ENCODE measurements at places on chromosomes 16 and 17.

GRCh38 chr16:56421313-56421712 is 4.0 kb downstream of the AMFR start:
- DNase-seq = no peak

GRCh38 chr17:37068266-37068665 is 119.5 kb downstream of the AATF start:
- DNase-seq = peak; percentile 62

- DNase-seq = no peak
Measured at GRCh38 chr17:7403043-7403726, 712 bp downstream of the TMEM256 start.

- no peak for DNase-seq
Measured at GRCh38 chr17:58375811-58376210, 23.8 kb upstream of the SUPT4H1 start.

GRCh38 chr17:74070998-74071679 is 132.3 kb upstream of the RPL38 start:
- no peak for DNase-seq

DNA sequence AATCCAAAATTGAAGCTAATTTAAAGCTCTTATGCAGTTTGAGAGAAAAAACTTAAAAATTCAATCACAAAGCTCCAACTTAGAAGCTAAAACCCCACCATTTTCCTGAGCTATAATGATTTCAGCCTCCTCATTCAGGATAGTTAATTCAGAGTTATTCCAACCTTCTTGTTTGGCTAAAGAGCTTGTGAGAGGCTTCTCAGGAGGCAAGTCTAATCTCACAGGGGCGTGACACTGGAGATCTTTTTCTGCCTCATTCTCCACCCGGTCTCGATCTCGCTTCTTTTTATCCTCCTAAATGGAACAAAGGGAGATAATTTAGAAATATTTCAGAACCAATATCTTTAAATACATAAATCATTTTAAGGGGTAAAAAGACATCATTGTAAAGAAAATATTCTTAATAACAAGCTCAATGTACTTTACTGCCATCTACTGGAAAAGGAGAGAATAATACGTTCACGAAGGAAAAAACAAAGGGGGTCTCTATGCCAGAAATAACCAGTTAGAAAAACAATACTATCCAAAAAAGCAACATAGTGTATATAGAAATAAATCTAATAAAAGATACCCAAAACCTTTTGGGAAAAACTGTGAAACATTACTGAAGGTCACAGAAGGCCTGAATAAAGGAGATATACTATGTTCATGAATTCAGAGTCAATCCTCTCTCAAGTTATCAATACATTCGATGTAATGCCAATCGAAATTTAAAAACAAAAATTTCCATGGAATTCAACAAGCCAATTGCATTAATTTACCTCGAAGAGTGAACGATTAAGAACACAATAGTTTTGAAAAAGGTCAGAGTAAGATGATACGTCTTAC is 13.9 kb downstream of the BRD7 start:
- DNase-seq = no peak

DNA sequence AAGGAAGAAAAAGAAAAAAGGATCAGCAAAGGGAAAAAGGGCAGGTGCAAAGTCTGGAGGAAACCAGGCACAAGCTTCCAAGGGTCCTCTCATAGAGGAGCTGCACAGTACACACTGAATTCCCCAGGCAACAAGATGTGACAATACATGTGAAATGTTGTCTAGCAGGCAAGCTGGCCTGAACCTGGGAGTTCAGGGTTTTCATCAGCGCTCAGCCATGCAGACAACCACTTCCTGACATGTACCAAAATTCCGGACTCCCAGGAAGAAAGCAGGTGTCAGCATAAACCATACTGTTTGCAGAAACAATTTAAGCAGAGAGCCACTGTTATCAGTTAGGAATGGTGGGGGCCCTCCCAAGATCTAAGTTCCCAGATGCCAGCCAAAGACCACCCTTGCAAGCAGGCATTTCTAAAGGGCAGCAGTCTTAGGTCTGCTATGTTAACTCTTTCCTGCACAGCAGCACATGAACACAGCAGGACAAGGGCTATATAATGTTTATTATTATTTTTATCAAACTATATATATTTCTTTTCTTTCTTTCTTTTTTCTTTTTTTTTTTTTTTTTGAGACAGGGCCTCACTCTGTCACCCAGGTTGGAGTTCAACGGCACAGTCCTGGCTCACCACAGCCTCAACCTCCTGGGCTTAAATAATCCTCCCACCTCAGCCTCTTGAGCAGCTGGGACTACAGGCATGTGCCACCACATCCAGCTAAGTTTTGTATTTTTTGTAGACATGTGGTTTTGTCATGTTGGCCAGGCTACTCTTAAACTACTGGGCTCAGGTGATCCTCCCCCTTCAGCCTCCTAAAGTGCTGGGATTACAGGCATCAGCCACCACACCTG is 10.1 kb downstream of the TK2 start:
- DNase-seq = no peak

DNA sequence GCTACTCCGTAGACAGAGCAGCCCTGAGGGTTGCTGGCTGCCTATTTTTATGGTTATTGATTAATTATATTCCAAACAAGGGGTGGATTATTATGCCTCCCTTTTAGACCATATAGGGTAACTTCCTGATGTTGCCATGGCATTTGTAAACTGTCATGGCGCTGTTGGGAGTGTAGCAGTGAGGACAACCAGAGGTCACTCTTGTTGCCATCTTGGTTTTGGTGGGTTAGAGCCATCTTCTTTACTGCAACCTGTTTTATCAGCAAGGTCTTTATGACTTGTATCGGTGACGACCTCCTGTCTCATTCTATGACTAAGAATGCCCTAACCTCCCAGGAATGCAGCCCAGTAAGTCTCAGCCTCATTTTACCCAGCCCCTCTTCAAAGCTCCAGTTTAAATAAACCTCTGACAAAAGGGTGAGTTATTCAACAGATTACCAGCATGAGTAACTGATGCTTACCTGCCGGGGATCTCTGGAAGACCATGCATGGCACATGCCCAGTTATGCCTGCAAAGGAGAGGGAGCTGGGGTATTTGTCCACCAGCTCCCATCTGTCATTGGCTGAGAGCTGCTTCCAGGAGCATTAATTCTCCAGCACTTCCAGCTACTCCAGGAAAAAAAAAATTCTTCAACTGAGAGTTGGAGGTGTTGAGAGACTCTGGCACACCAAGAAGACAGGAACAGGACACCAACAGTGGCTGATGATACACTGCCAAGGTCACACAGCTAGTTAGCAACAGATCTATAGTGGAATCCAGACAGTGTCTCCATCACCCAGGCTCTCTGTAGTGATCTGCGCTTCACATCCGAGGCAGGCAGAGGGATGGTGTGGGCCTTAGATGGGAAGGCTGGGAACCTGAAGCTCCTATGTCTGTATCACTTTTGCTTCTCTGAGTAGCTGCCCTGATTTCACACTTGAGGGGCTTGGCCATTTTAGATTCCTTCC is 36.6 kb upstream of the IL21R start:
- DNase-seq = no peak

- peak; percentile 32 for DNase-seq
Measured at GRCh38 chr17:6069539-6070429, at the start of gene WSCD1. Gene WSCD1 (plus strand): TSS chr17:6070379. CDS start chr17:6080659, 10,280 bp downstream.
